ENCODE measurements at places on chromosomes 11 and 22.

DNA sequence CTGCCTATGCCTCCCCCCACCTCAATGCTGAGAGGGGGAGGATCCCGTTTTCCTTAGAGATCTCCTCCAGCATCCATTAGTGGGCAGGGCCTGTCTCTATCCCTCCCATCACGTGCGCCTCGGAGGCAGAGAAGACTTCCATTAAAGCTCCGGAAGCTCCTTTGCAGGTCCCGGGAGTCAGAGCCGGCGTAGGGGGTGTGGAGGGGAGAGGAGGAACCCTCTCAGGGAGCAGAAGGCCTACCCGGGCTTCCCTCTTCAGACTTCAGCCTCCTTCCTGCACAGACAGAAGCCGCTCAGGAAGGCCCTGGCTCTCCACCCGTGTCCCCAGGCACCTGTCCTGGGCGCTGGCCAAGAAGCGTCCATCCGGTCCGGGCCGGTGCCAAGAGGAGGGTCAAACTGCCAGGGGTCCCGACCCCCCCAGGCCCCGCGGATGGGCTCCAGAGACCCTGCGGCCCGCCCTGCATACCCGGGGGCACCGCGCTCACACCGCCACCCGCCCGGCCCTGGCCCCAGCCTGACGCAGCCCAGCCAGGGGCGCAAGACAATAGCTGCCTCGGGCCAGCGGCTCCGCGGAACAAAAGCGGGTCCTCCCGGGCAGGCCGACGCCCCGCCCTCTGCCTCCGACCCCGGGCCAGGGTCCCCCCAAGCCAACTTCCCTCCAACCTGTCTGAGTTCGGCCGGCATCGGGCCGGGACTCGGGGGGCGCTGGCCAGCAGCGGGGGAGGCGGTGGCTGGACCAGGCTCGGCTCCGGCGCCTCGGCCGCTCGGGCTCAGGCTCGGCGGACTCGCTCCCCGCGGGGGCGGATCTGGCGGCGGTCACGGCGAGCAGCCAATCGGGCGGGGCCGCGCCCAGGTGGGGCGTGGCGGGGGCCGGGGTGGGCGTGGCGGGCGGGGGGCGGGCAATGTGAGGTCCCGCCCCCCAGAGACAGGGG is 29.9 kb downstream of the ARVCF start:
- DNase-seq: peak; percentile 63

DNA sequence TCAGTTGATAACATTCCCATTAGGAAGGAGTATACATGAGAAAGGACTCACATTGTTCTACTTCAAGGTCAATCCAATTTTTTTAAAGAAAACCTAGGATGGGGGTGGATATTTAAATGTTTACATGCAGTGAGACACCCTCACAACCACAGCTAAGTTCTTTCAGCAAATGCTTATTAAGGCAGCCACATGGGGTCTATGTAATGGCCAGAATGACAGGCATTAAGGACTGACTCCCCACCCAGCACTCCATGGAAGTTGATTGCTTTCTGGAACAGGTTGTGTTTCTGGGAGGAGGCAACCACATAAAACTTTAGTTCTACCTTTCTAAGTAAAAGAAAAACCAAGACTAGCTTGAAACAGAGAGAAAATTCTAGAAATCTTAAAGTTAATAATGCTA is 662.0 kb upstream of the CCDC90B start:
- no peak for DNase-seq

- no peak for DNase-seq
Observed at GRCh38 chr22:22666307-22667091, 22.1 kb downstream of the GGTLC2 start.

- no peak for DNase-seq
Observed at GRCh38 chr11:19380375-19380774, 139.6 kb upstream of the E2F8 start.

GRCh38 chr11:113956986-113957385 is 17.9 kb upstream of the HTR3A start:
- DNase-seq: no peak

GRCh38 chr11:68116974-68117373 is 4.2 kb downstream of the CHKA start:
- no peak for DNase-seq

- DNase-seq: no peak
Observed at GRCh38 chr22:38426628-38427027, 28.4 kb downstream of the KCNJ4 start.

GRCh38 chr11:85748455-85748891 is 62.5 kb downstream of the SYTL2 start:
- DNase-seq: no peak

- no peak for DNase-seq
Observed at GRCh38 chr11:92501066-92501739, 276.6 kb downstream of the FAT3 start.

DNA sequence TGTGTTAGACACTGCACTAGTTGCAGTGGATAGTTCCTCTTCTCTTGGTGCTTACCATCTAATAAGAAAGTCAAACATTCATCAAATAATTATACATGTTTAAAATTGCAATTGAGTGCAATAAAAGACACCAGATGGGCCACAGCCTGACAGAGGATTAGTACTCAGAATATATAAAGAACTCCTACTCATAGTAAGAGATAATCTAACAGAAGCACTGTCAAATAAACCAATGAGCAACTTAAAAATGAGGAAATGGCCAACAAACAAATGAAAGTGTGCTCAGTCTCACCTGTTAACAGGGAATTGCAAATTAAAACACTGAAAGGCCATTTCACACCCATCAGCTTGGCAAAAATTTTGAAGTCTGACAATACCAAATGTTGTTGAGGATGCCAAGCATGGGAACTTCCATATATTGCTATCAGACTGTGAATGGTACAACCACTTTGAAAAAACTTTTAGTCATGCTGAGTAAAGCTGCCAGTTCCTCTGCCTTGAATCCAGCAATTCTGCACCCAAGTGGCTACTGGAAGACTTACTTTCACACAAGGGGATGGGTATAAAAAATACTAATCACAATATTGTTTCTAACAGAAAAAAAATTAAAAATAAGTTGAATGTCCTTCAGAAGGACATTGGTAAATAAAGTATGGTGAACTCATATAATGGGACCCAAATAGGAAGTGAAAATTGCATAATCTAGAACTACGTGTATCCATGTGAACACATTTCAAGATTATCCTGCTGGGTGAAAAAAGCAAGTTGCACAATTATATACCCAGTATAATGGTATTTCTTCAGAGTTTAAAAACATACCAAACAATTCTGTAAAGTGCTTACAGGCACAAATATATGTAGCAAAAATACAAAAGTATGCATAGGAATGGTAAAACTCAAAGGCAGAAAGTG is 41.4 kb upstream of the CREB3L1 start:
- DNase-seq: no peak

DNA sequence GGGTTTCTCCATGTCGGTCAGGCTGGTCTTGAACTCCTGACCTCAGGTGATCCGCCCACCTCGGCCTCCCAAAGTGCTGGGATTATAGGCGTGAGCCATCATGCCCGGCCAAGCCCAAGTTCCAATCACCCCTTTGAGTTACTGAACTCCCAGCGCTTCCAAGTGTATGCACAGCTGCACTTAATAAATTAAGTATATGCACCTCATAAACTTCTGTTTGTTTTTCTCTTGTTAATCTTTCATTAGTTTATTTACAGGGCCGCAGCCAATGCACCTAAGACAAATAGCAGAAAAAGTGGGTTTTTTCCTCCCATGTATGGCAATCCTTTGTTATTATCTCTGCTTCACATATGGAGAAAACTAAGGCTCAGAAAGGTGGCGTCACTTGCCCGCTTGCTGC is 21.3 kb downstream of the SYN3 start:
- no peak for DNase-seq

DNA sequence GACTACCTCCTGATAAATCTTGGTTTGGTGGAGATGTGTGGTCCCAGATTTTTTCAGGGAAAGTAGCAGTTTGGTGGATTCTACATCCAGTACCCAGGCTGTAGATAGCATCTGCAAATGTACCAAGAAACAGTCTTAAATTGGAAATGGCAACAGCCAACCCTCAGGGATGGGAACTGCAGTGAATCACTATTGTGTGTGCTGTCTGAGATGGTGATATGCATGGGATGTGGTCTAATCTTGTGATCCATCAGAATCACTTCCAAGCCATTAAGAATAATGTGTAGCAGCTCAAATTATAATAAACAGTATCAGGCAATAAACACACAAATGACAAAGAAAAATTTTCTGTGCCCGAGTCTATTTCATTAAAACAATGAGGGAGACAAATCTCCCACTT is 3.4 kb downstream of the OLFML1 start:
- DNase-seq: no peak

GRCh38 chr22:27504360-27505253 is 296.9 kb downstream of the MN1 start:
- no peak for DNase-seq

GRCh38 chr11:132632641-132633124 is 899.6 kb downstream of the OPCML start:
- DNase-seq: no peak

- DNase-seq: no peak
Observed at GRCh38 chr22:37225481-37225880, 13.2 kb upstream of the SSTR3 start.

- DNase-seq: peak; percentile 22
Observed at GRCh38 chr22:46162285-46162684, 12.0 kb downstream of the PPARA start.

DNA sequence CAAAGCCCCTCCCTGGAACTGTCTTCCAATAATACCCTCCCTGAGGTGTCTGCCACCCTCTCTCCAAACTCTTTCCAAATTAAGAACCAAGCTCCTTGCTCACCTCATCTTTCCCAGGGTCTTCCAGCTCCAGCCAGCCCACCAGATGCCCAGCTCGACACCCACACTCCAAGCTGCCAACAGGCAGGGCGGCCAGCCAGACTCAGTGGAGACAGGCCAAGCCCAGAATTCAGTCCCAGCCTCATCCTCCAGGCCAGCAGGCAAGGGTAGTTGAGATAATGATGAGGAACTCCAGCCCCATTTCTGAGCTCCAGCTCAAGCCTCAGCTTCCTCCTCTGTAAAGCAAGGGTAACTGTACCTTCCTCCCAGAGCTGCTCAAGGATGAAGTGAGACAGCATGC is 132.9 kb downstream of the CHST1 start:
- DNase-seq: no peak

DNA sequence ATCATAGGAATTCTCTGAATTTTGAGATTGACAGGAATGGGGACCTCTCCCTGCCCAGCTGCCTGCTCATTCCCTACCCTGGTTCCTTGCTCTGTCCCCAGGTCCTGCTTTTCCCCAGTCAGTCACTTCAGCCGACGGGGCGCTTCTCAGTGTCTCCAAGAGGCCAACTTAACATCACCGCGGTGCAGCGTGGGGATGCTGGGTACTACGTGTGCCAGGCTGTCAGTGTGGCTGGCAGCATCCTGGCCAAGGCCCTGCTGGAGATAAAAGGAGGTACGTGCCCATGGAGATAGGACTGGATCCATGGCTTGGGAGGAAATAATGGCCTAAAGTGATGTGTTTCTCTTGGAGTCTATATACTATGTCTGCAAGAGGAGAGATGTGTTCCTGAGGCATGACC is 7.0 kb downstream of the ROBO3 start:
- no peak for DNase-seq

DNA sequence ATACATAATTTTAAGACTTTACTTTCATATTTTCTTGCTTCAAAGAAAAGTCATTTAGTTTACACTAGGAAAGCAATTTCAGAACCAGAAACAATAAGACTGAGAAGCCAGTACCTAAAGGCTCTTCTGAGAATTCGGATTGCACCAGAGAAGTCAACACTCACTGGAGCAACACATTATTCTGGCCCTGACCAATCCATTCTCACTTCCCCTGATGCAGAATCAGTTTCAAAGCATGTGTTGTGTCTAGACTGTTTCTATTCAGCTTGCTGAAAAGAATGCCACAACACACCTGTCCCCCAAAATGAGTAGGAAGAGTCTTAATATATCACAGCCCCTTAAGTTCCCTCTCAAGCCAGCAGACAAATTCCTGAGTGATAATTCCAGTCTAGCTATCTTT is 1074.3 kb upstream of the TENM4 start:
- DNase-seq: no peak

DNA sequence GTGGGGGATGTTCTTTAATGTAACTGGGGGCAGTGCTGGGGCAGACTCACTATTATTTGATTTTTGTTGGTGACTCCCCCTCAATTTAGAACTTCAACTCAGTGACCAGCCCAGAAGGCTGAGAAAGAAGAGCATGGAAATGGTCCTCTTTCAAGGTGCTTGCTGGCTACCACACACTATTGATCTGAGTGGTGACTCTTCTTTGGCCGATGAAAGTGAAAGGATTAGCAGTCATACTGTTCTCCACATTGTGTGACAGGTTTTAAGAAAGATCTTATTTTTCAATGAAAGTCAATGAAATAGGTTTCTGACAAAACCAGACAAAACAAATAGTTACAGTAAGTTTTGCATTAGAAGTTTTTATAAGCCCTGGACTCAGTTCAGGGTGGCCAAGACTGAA is 29.9 kb downstream of the NLRP14 start:
- no peak for DNase-seq

- no peak for DNase-seq
Observed at GRCh38 chr11:67119585-67120391, 725 bp downstream of the KDM2A start.
